ENCODE measurements at places on chromosomes 2 and 18.

GRCh38 chr2:159140070-159140769 lies 146.3 kb downstream of the WDSUB1 start:
- DNase-seq: no peak

DNA sequence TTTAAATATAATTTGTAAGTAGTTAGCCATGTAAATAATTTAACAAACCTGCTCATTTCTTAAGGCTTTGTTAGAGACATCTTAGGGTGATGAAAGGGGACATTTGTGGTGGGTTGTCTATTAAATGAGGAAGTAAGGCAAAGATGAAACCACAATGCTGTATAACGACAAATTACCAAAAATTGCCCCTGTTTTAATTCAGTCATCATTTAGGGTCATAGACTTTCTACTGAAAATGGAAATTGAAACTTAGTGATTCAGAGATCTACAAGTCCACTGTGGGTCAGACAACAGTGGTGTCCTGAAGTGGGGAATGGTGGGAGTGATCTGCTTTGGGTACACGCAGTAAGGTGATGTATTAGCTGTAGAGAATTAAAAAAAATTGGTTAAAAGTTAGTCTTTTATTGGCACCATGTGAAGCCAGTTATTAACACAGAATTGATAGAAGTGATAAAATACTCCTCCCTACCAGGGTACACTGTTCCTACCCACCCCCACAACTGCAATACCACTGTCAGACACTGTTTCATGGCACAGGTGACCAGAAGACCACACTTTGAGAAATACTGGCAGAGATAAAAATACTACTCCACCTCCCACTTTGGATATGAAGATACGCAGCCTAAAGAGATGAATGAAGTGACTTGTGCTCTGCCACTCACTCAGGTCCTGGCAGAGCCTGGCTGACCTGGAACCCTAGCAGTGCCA lies 13.4 kb downstream of the CERS6 start:
- DNase-seq: no peak

DNA sequence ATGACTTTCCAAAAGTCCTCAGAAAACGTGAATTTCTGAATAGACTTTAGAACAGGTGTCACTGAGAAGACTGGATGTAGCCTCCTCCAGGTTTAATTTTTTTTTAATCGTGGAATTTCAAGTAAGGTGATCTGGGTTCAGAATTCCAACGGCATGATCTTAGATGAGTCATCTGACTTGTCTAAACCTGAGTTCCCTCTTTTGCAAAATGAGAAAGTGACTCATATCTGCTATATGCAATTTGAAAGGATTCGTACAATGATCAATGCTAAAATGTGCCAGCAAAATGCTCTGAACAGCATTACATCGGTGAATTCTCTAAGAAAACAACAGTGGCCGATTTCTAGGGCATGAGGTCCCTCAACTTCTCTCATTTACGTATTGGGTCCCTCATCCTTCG lies 69.1 kb upstream of the ZNF516 start:
- DNase-seq: no peak

DNA sequence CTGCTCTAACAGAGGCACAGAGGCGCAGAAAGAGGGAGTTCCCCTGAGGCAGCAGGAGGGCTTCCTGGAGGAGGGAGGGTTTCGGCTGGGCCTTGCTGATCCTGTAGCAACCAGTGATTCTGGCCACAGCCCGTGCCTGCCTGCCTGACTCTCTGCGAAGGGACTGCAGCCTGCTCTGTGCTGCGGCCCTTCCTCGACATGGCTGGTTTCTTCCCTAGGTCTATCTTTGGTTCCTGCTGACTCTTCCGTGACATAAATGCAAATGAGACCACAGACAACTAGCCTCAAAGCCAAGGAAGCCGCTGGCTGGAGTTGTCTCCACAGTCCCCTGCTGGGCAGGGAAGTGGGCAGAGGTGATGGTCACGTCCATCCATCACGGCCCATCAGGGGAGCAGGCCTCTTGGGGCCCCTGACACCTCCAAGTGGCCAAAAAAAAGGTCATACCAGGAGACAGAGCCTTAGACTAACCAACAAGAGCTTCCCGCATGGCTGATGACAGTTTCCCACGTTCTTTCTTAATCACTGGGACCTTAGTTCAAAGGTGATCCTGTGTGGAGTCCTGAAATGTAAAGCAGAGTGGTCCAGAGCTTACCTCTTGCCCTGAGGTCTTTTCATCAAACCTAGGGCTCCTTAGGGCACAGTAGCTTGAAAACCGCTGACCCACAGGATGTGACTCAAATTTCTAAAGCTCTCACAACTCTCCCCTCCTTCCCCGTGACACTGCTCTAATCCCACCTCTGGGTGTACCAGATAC lies 55.3 kb downstream of the HS1BP3 start:
- DNase-seq: peak; percentile 10

DNA sequence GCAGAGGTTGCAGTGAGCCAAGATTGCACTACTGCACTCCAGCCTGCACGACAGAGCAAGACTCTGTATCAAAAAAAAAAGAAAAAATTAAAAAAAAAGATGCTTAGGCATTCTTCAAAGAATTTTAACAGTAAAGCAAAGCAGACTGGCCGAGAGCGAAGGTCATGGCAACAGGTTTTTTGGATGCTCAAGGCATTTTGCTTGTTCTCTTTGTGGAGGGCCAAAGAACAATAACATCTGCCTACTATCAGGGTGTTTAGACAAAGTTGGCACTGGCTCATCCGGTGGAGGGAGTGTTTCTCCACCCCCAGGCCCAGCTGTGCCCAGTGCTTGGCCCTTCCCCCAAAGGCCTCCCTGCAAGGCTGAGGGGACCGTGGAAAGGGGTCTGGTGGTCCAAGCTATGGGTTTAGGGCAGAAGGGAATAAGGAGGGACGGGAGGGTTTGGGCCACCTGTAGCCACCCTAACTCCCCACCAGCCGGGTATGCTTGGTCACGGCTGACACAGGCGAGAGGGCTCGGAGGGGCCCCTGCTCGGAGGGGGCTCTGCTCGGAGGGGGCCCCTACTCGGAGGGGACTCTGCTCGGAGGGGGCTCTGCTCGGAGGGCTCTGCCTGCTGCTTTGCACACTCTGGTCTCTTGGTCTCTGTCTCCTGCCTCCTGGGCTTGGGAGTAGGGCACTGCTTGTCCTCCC lies 26.7 kb upstream of the ALLC start:
- peak; percentile 8 for DNase-seq

DNA sequence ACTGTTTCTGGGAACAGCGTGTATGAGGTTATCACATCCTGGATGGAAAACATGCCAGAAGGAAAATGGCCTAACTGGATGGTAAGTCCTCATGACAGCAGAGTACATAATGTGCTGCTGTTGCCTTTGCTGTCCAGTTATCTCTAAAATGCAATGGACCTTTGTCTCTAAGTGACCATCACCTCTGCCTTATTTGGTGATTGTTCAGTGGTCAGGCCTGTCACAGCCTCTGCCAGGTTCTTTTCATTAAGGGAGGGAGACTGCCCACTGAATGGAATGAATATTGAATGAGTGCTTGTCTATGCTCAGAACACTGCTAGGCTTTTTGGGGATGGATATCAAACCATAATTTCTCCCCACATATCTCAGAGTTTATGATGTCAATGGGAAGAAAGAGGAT lies 29.0 kb downstream of the SLC3A1 start:
- no peak for DNase-seq

- DNase-seq: peak; percentile 37
Observed at GRCh38 chr2:133641497-133641896, 73.2 kb upstream of the NCKAP5 start.

DNA sequence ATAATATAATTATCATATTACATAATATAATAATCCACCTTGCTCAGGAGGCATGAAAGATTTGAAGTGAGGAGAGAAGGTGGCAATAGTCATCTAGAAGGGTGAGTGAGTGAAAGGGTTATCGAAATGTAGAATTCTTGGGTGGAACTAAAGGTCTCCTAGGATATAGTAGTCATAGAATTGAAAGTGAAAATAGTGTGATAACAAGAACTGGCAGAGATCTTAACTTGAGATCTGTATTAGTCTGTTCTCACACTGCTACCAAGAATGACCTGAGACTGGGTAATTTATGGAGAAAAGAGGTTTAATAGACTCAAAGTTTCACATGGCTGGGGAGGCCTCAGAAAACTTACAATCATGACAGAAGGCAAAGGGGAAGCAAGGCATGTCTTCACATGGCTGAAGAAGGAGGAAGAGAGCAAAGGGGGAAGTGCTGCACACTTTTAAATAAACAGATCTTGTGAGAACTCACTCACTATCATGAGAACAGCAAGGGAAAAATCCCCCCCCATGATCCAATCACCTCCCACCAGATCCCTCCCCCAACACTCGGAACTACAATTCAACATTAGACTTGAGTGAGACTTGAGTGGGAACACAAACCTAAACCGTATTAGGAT lies 351.5 kb downstream of the NR4A2 start:
- no peak for DNase-seq

- no peak for DNase-seq
Observed at GRCh38 chr18:60656553-60656952, 284.0 kb upstream of the MC4R start.

DNA sequence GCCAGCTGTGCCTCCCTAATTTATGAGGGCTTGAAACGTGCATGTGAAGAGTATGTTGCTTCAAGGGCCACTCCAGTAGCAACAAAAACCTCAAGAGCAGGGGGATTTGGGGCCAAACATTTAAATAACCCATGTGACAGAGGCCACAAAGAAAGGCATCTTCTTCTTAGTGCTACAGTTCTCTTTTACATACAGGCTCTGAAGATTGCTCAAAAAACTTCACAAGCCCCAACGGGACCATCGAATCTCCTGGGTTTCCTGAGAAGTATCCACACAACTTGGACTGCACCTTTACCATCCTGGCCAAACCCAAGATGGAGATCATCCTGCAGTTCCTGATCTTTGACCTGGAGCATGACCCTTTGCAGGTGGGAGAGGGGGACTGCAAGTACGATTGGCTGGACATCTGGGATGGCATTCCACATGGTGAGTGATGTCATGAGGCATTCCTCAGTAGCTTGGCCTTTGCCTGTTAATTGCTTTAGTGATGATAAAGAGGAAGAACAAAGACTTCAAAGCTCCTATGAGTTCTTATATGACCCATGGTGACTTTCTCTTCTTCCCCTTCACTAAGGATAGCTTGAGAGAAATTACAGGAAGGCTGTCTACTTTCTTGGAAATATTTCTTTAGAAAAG lies 40.1 kb downstream of the NRP2 start:
- no peak for DNase-seq

DNA sequence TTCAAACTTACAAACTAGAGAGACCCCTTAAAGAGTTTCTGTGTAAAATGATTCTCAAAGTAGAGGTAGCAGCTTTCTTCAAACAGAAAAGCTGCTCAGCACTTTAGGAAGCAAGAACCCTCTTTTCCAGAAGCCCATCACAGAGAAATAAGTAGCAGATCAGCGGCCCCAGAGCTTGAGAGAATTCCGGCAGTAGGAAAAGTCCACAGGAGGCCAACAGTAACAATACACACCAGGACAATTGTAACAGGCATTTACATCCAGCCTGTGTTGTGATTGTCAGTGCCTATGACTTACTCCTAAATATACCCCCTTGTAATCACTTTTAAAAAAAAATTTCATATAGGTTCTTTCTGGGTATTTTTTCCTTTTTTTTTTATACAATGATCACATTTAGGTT lies 161.4 kb upstream of the ACVR2A start:
- no peak for DNase-seq

- peak; percentile 43 for DNase-seq
Observed at GRCh38 chr2:177264209-177264692, 276 bp downstream of the NFE2L2 start.

GRCh38 chr2:29663268-29663667 lies 258.1 kb downstream of the ALK start:
- DNase-seq: no peak

- peak; percentile 86 for DNase-seq
Observed at GRCh38 chr18:62425465-62426190, 97.2 kb upstream of the ZCCHC2 start.

DNA sequence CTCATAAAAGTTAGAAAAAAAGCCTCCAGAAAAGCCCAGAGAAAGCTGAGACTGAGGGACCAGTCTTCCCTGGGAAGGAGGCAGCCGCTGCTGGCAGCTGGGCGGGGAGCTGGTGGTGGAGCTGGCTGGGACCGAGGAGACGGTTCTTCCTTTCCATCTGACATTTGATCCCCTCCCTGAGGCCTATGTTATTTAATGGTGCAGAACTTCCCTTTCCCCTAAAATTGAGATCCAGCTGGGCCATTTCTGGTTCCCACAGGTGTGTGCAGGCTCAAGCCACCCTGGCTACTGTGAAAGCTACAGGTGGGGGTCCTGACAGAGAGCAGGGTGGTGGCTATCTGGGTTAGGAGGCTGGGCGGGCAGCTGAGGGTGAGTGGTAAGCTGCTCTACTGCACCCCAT lies 81.5 kb upstream of the FZD7 start:
- no peak for DNase-seq

- no peak for DNase-seq
Observed at GRCh38 chr18:49869354-49869753, 56.0 kb upstream of the ACAA2 start.

DNA sequence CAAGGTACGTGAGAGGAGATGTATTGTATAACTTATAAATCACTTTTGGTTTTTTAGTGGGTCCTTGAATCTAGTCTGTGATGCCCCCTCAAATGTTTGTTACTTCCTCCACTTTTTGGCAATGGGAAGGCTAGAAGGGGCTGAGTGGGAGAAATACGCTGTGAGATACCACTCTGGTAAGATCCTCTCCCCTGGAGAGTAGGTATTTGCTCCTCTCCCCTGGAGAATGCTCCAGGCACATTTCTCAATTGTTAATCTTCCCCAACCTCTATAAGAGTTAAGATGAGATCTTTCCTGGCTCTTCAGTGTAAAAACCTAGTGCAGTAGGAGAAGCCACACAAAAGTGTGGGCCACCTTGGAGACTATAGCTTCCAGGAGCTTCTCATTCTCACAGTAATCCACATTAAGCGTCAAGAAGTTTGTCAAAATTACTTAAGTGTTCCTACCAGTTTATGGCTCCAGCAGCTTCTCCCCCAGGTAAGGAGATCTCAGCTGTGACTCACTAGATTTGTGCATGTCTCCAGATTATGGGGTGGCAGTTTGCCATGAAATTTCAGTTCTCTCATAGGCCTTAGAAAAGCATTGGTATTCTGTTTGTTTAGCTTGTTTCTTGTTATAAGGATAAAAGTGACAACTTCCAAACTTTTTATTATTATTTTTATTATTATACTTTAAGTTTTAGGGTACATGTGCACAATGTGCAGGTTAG lies 182.6 kb downstream of the FSIP2 start:
- no peak for DNase-seq

GRCh38 chr18:57107140-57107832 lies 39.6 kb upstream of the BOD1L2 start:
- no peak for DNase-seq

DNA sequence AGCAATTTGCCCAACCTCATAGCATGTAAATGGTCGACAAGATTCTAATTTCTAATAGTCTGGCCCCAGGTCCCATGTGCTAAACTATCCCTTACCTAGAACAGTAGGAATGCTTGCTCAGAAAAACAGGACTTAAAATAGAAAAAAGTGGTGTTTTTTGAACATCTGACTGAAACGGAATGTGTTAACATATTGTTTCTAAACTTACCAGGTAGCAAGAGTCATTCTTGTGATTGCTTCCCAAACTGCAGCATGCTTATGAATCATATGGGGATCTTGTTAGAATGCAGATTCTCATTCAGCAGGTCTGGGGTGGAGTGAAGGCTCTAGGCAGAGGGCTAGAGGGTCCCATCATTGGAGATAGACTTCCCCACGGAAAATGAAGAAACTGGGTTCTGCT lies 5.8 kb upstream of the SLC20A1 start:
- no peak for DNase-seq

- no peak for DNase-seq
Observed at GRCh38 chr2:215447056-215447455, 11.2 kb upstream of the FN1 start.
